Smooth muscle cell of trachea (primary cell): ENCODE measurements at places on chromosomes 16 and 17. TPM values are rescaled to one million over a fixed set of nuclear protein-coding genes. Genes with fewer than 3 reads are reported as not detected.

BIRC5 gene
- total RNA-seq, result 12.6 and 90.8 TPM in 2 replicates

NEUROD2 gene
- total RNA-seq, result not detected in 2 replicates

TBC1D3B gene
- total RNA-seq, result 1.5 and 3.6 TPM in 2 replicates

SLFN14 gene
- total RNA-seq, result not detected in 2 replicates

FA2H gene
- total RNA-seq, result not detected in 2 replicates

LHX1 gene
- total RNA-seq, result not detected in 2 replicates

SNX11 gene
- total RNA-seq, result 10.3 and 14.2 TPM in 2 replicates

CNTROB gene
- total RNA-seq, result 18.5 and 31.7 TPM in 2 replicates

PPY gene
- total RNA-seq, result not detected in 2 replicates

TBX6 gene
- under 0.01 and 0.33 TPM in 2 replicates for total RNA-seq

NATD1 gene
- 3.8 and 9.4 TPM in 2 replicates for total RNA-seq

GRB7 gene
- total RNA-seq, result 0.17 and 0.44 TPM in 2 replicates

TMC5 gene
- not detected in 2 replicates for total RNA-seq

FOXL1 gene
- total RNA-seq, result 27.1 and 27.3 TPM in 2 replicates

SLC5A11 gene
- total RNA-seq, result not detected in 2 replicates

NDUFB10 gene
- 139 and 192 TPM in 2 replicates for total RNA-seq

TBC1D3D gene
- total RNA-seq, result 0.17 TPM in 1 of 2 replicates, not detected in the other

SEPTIN12 gene
- total RNA-seq, result not detected in 2 replicates
